Kidney epithelial cell (primary cell): ENCODE measurements at places on chromosomes 4 and X. TPM values are rescaled to one million over a fixed set of nuclear protein-coding genes. Genes with fewer than 3 reads are reported as not detected.

The WAS gene
- 2.2 TPM in 1 of 2 replicates, not detected in the other for total RNA-seq

The WNK3 gene
- 3.1 and 6.5 TPM in 2 replicates for total RNA-seq

The XG gene
- 0.07 and 0.33 TPM in 2 replicates for total RNA-seq

The KLKB1 gene
- 0.58 TPM in 1 of 2 replicates, not detected in the other for total RNA-seq

The MAGEC3 gene
- total RNA-seq: not detected in 2 replicates

The CLIC2 gene
- total RNA-seq: not detected in 2 replicates

The CLDN2 gene
- total RNA-seq: 0.13 TPM in 1 of 2 replicates, not detected in the other

The GYG2 gene
- total RNA-seq: 2.2 and 2.5 TPM in 2 replicates

The LRCH2 gene
- 3.7 and 5.1 TPM in 2 replicates for total RNA-seq

The SRPX2 gene
- 1.4 and 1.8 TPM in 2 replicates for total RNA-seq

The SLITRK4 gene
- 3.4 and 5.1 TPM in 2 replicates for total RNA-seq

The PNMA5 gene
- total RNA-seq: not detected in 2 replicates

The VCX3B gene
- not detected in 2 replicates for total RNA-seq

The SLC7A11 gene
- total RNA-seq: 30.1 and 31.7 TPM in 2 replicates

The FAM9C gene
- not detected in 2 replicates for total RNA-seq

The WWC2 gene
- total RNA-seq: 29.0 and 30.2 TPM in 2 replicates

The STATH gene
- total RNA-seq: not detected in 2 replicates

The ZCCHC12 gene
- 0.13 TPM in 1 of 2 replicates, not detected in the other for total RNA-seq

The MAOA gene
- total RNA-seq: 1.0 and 2.1 TPM in 2 replicates

The GPR143 gene
- 18.7 and 21.1 TPM in 2 replicates for total RNA-seq

The SORBS2 gene
- total RNA-seq: 18.8 and 21.4 TPM in 2 replicates

The SMIM10L2A gene
- total RNA-seq: 3.8 and 4.2 TPM in 2 replicates

The RAB9A gene
- total RNA-seq: 30.5 and 39.0 TPM in 2 replicates

The MAGEA2B gene
- not detected in 2 replicates for total RNA-seq

The SERPINA7 gene
- total RNA-seq: not detected in 2 replicates
